ENCODE measurements at places on chromosomes 7 and 10. TPM values are rescaled to one million over a fixed set of nuclear protein-coding genes. Genes with fewer than 3 reads are reported as not detected.
A peak's percentile ranks its signal among the peaks of the same experiment; 100 is the strongest.

DNA sequence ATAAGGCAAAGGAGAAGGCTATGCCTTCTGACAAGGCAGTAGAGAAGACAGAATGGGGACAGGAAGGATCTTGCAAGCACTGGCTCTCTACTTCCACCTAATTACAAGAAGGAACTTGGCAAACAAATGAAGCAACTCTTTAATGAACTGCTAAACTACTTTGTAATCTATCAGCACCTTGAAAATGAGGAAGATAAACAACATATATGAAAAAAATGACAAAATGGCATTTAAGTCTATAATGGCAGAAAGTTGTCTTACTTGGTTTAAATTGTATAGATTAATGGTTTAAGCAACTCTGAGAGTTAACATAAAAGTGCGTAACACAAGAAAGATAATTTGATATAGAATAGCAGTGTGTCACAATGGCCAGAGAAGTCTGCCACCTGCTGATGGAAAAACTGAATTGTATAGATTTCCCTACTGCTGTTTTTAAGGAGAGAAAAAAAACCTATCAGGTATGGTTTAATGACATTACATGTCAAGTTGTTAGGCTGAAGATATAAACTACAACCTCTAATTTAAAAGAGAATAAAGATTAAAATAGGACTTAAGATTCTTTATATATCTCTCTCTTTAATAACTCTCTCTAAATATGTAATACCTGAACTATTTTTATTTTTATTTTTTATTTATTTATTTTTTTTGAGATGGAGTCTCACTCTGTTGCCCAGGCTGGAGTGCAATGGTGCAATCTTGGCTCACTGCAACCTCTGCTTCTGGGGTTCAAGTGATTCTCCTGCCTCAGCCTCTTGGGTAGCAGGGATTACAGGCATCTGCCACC is 11.8 kb downstream of the NT5C3A start:
- no peaks in the 10 kb centered on the region for H3K36me3 ChIP-seq
- H3K27ac ChIP-seq: no peak overlapping the region
- no peak overlapping the region for H3K4me3 ChIP-seq
- no peaks in the 10 kb centered on the region for H3K27me3 ChIP-seq
- H3K4me1 ChIP-seq: peaks cover 42% of the 10 kb centered on the region

DNA sequence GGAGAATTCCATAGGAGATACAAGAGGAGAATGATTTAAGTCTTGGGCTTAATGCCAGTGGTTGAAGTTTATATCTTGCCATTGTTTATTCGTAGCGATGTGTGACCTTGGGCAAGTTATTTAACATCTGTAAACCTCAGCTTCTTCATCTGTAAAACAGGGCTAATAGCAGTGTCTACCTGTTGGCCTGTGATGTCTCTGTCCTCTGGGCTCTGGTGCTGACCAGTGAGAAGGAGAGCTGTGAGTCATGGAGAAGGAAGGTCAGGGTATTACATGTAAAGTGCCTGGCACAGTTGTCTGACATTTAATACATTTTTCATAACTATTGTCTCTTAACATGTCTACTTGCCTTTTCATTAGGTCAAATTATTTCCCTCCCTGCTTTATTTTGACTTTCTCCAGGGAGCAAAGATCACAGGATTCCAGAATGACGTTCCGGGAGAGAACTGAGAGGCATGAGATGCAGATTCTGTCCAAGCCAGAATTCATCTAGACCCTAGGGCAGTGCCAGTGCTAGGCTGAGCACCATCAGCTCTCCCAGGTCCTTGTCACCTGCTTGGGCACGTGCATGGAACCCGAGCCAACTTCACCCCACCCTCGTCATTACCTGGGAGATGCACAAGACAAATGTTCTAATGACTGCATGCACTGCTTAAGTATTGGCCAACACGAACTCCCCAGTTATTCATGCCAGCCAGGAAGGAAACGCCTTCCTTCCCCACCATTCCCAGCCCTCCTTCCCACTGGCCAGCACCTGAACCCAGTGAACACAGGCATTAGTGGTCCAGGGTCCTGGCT is 187.9 kb downstream of the DPY19L1 start:
- H3K4me1 ChIP-seq: no peaks in the 10 kb centered on the region
- no peak overlapping the region for H3K27ac ChIP-seq
- no peak for DNase-seq
- H3K36me3 ChIP-seq: no peaks in the 10 kb centered on the region
- no peaks in the 10 kb centered on the region for H3K27me3 ChIP-seq

GRCh38 chr10:127874671-127875448 is 17.9 kb downstream of the CLRN3 start:
- H3K4me3 ChIP-seq: no peak overlapping the region
- H3K27ac ChIP-seq: no peak overlapping the region
- no peaks in the 10 kb centered on the region for H3K36me3 ChIP-seq
- H3K27me3 ChIP-seq: no peaks in the 10 kb centered on the region
- DNase-seq: no peak

DNA sequence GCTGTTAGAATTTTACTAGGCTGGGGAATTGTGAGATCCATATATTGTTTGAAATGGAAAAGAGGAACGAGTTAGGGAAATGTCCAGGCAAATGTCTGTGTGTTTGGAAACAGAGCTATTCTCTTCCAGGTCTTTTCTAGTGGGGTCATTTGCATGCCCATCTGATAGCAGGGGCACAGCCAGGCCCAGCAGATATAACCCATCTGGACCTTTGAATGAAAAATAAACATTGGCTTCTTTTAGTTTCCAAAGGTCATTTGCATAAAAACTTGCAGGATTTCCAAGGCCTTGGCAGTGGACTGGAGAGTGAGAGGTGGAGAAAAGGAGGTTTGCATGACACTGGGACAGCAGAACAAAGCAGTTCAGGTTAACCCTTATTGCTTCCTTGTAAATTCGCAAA is 188.0 kb upstream of the GPR26 start:
- H3K27me3 ChIP-seq: no peaks in the 10 kb centered on the region
- no peak overlapping the region for H3K4me3 ChIP-seq
- H3K4me1 ChIP-seq: no peaks in the 10 kb centered on the region
- DNase-seq: no peak

GRCh38 chr10:88157981-88158465 is 294.6 kb downstream of the PTEN start:
- H3K27ac ChIP-seq: no peak overlapping the region
- no peaks in the 10 kb centered on the region for H3K27me3 ChIP-seq
- no peak for DNase-seq
- H3K36me3 ChIP-seq: no peaks in the 10 kb centered on the region
- peaks cover under 1% of the 10 kb centered on the region for H3K4me1 ChIP-seq

- H3K4me3 ChIP-seq: no peak overlapping the region
- no peak overlapping the region for H3K27ac ChIP-seq
- H3K4me1 ChIP-seq: no peaks in the 10 kb centered on the region
- no peaks in the 10 kb centered on the region for H3K36me3 ChIP-seq
These were observed 17.8 kb downstream of the VWA2 start for GRCh38 chr10:114256822-114257221.

GRCh38 chr7:82428186-82428961 is 15.2 kb downstream of the CACNA2D1 start:
- H3K27ac ChIP-seq: no peak overlapping the region
- H3K36me3 ChIP-seq: no peaks in the 10 kb centered on the region
- no peaks in the 10 kb centered on the region for H3K4me1 ChIP-seq
- no peaks in the 10 kb centered on the region for H3K27me3 ChIP-seq
- H3K4me3 ChIP-seq: no peak overlapping the region

- no peaks in the 10 kb centered on the region for H3K27me3 ChIP-seq
- H3K4me1 ChIP-seq: peaks cover 25% of the 10 kb centered on the region
- no peak for DNase-seq
- no peaks in the 10 kb centered on the region for H3K36me3 ChIP-seq
- H3K4me3 ChIP-seq: no peak overlapping the region
These were observed 217.1 kb downstream of the DIP2C start for GRCh38 chr10:472241-472910.

DNA sequence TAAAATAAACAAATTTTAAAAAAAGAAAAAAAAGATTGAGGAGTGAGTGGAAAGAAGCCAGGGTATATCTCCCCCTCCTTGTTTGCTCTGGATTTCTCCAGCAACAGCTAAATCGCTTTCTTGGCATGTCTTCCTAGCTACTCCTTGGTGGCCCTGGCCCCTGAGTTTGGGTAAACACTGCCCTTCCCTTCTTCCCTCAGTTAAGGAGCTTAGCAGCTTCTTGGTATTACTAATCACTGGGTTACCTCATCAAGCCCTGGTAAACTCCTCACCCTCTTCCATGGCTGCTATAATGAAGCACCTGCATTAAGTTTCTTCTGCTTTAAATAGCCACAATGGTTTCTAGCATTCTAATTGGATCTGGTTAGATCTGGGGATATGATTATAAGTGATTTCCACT is 269.8 kb downstream of the FZD1 start:
- H3K27ac ChIP-seq: no peak overlapping the region
- H3K4me3 ChIP-seq: no peak overlapping the region
- no peaks in the 10 kb centered on the region for H3K36me3 ChIP-seq
- no peaks in the 10 kb centered on the region for H3K27me3 ChIP-seq
- no peak for DNase-seq

DNA sequence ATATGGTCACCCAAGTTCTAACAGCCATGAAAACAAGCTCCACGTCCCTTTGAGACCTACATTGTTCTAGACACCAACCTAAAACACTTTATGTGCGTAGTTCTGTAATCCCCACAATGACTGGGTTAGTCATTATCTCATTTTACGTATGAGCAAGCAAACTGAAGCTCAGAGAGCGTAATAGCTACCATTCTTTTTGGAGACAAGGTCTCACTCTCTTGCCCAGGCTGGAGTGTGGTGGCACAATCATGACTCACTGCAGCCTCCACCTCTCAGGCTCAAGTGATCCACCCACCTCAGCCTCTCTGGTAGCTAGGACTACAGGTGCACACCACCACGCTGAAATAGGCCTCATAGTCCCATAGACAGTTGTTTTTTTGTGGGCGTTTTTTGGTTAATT is 10.5 kb downstream of the DAGLB start:
- peak overlapping the region; percentile 32 for H3K4me3 ChIP-seq
- no peak for DNase-seq
- no peak overlapping the region for H3K27ac ChIP-seq
- H3K36me3 ChIP-seq: peaks cover 6% of the 10 kb centered on the region
- H3K27me3 ChIP-seq: no peaks in the 10 kb centered on the region

- H3K27me3 ChIP-seq: no peaks in the 10 kb centered on the region
- no peak overlapping the region for H3K27ac ChIP-seq
- no peak overlapping the region for H3K4me3 ChIP-seq
- no peak for DNase-seq
These were observed 246.7 kb downstream of the FGFR2 start for GRCh38 chr10:121351540-121351939.

The JAKMIP3 gene
- 0.09 TPM for total RNA-seq

The ZNF92 gene
- total RNA-seq: 13.4 TPM

The ZNF775 gene
- total RNA-seq: 6.0 TPM

The NKX2-3 gene
- total RNA-seq: not detected

The CPA4 gene
- total RNA-seq: not detected

The CYP3A4 gene
- not detected for total RNA-seq

The HMX3 gene
- total RNA-seq: not detected

The MKX gene
- 0.20 TPM for total RNA-seq

The OR9A2 gene
- not detected for total RNA-seq

The DPYSL4 gene
- 3.3 TPM for total RNA-seq

The MBLAC1 gene
- 4.4 TPM for total RNA-seq

The RRP12 gene
- total RNA-seq: 102 TPM

The HNRNPA2B1 gene
- 950 TPM for total RNA-seq

All from CD8-positive, alpha-beta memory T cell (primary cell).